Activated T-helper 1 cell treated with anti-CD3 and anti-CD28 coated beads, Interleukin-12 subunit alpha, Interleukin-12 subunit beta, Interleukin-2, Interleukin-4 antibody, amounts not matched to agents 30 ng/mL and 10 ng/mL and 1 ng/mL, durations not matched to agents 14 hours and 24 hours and 36 hours (primary cell): ENCODE measurements at places on chromosomes 7 and 10.

DNA sequence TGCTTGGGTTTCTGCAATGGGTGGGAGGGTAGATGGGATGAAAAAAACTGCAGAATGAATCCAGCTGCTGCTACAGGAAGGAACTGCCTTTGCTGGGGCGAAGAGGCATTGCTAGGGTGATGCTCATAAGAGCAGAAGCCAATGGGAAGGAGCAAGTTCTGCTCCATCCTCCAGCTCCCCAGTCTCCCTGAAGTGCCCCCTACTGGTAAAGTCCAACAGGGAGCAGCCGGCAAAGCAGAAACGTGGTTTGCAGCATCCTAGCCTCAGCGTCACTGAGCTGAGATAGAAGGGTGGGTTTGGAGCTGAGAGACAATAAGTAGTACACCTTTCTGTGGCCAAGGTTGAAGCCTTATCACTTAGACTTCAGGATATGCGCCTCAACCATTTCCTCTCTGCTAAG lies 220.5 kb downstream of the CCSER2 start:
- H3K27me3 ChIP-seq, result peaks cover 17% of the 10 kb centered on the region
- H3K27ac ChIP-seq, result no peak overlapping the region
- no peak for DNase-seq
- no peaks in the 10 kb centered on the region for H3K4me1 ChIP-seq
- no peak overlapping the region for H3K4me3 ChIP-seq

DNA sequence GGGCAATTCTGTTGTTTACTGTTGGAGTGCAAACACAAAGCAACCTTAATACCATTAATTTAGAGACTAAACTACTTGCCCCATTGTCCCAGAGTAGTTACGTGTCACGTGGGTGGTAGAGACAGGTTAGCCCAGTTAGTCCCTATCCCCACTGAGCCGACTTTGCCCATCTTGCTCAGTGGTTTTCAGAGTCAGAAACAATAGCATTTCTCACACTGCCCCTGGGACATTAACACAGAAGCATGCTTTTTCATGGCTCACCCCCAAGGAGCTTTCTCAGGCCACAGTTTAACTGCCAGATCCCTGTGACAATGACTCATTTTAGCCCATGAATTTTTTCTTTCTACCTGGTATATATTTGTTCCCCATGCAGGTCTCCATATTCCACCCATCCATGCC lies 271.0 kb downstream of the POU6F2 start:
- no peaks in the 10 kb centered on the region for H3K4me1 ChIP-seq
- no peak for DNase-seq
- H3K36me3 ChIP-seq, result no peaks in the 10 kb centered on the region
- no peak overlapping the region for H3K4me3 ChIP-seq

DNA sequence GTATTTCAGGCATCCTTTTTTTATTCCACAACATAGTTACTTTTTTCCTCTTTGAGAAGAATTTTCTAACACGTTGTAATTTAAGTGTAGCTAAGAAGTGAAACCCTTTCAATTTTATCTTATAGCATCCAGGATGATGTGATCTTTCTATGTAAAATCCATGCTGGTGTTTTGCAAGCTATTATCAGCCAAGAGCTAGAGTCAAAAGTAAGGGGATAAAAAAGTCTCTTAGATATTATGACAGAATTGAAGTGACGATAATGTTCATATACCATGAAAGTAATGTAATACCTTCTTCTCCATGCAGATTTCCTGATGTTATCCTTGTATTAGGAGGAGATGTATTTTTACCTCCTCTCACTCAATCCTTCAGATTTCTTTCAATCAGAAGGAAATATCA lies 64.2 kb upstream of the MBL2 start:
- DNase-seq, result no peak
- H3K4me1 ChIP-seq, result no peaks in the 10 kb centered on the region
- no peaks in the 10 kb centered on the region for H3K27me3 ChIP-seq
- no peaks in the 10 kb centered on the region for H3K36me3 ChIP-seq
- no peak overlapping the region for H3K4me3 ChIP-seq

GRCh38 chr10:63537536-63537935 lies 16.3 kb downstream of the REEP3 start:
- peaks cover 5% of the 10 kb centered on the region for H3K36me3 ChIP-seq
- no peak overlapping the region for H3K4me3 ChIP-seq
- no peak for DNase-seq
- no peaks in the 10 kb centered on the region for H3K27me3 ChIP-seq
- H3K27ac ChIP-seq, result no peak overlapping the region

DNA sequence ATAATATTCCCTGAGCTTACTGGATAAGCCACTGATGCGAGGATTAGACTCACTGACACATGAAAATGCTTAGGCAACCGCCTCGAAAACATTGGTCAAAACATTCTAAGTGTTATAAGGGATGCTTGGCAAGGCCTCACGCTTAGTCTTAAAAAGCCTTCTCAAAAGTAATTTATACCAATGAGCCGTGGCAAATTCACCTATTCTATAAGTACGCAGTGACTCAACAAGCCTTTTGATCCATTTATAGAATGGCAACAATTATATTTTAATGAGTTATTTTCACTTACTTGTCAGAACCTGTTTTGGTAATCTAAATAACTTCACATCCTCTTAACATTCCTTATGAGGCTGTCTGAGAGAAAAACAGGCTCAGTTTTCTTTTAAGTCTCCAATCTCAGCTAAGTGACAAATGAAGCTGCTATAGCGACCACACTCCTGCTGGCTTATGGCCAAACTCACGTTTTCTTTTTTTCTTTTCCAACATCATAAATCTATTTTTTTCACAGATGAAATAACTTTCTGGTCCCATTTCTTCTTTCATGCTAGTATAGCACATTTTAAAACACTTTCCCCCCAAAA lies 121.2 kb upstream of the AFAP1L2 start:
- peaks cover 8% of the 10 kb centered on the region for H3K36me3 ChIP-seq
- peak overlapping the region; percentile 87 for H3K4me3 ChIP-seq
- H3K27ac ChIP-seq, result peak overlapping the region; percentile 92
- no peak for DNase-seq
- peaks cover 70% of the 10 kb centered on the region for H3K4me1 ChIP-seq

DNA sequence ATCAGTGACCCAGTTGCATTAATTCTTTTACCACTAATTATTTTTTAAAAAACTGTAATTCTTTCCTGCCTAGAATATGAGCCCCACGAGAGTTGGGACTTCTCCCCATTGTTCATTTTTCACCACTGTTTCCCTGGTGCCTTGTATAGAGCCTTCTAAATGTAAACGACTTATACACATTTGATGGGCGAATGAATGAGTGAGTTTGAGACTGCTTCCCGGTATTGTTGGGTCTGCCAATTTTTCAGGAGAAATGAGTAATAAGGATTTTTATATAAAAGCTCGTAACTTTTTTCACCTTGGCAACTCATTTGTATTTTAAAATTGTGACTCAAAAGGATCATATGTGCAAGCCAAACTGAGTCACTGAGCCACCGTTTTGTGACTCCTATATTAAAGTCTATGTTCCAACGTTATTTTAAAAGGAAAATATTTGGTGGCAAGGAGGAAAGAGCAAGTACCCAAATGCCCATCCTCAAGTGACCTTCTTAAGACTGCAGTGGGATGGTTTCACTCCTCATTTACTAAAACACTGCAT lies 621.3 kb downstream of the KCNMA1 start:
- no peak overlapping the region for H3K4me3 ChIP-seq
- H3K27me3 ChIP-seq, result no peaks in the 10 kb centered on the region
- H3K27ac ChIP-seq, result no peak overlapping the region
- no peak for DNase-seq
- H3K4me1 ChIP-seq, result no peaks in the 10 kb centered on the region
- no peaks in the 10 kb centered on the region for H3K36me3 ChIP-seq

GRCh38 chr7:2717293-2718261 lies 29.6 kb downstream of the AMZ1 start:
- H3K4me1 ChIP-seq, result peaks cover 74% of the 10 kb centered on the region
- peak overlapping the region; percentile 84 for H3K27ac ChIP-seq
- no peak for DNase-seq
- H3K27me3 ChIP-seq, result peaks cover 12% of the 10 kb centered on the region

DNA sequence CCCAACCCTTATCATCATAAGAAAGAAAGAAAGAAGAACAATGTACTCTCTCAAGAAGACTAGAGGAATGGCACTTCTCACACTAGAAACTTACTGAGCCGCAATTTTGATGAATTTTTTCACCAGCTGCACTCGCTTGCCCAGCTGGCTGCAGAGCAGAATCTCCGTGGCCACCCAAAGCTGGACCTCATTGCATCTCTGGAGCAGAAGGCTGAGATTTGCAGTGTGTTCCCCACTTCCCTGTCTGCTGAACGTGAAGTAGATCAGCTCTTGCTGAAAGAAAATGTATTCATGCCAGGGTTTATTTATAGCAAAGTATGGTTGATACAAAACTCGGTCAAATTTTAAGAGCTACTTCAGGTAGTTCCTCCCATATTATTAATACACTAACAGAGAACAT lies 199.3 kb upstream of the CDCA7L start:
- no peak overlapping the region for H3K27ac ChIP-seq
- H3K4me1 ChIP-seq, result peaks cover 5% of the 10 kb centered on the region
- no peaks in the 10 kb centered on the region for H3K36me3 ChIP-seq
- no peak overlapping the region for H3K4me3 ChIP-seq

DNA sequence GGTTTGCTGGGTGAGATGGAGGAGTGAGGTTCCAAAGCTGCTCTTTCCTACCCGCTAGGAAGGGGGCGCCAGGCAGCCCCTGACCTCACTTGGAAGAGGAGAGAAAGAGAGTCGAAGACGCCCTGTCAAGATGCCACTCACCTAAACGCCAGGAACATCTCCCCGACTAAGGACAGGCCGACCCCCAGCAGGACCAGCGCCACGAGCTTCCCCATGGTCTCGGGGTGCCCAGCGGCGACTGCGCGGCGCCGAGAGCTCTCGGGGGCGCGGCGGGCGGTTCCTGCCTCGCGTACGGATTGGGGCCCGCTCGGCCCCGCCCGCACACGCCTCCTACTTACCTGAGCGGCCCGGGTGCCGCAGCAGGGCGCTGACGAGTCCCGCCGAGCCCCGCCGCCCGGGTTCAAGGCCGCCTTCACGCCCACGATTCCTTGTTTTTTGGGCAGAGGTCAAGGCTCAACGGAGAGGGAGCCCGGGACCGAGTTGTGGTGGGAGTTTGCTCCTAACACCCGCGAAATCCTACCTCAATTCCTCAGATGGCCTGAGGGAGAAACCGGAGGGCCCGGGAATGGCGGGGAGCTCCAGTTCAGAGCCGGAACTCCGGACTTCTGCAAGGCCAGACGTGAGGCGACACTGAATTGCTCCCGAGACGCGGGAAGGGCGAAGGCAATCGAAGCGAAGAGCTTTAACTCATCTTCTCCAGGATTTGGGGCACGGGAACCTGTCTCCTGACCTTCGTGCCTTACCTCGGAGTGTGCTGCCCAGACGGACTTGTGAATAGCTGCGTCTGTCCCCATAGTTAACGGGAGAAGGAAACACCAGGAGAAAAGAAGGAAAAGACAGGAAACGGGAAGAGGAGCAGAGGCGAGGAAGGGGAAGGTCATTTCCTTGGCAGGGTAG lies at the start of gene PON3:
TSS of gene PON3 (minus strand) at position 240 of the 897 bp plus-strand sequence. CDS start at position 215, 25 bp downstream.
- DNase-seq, result no peak
- H3K4me1 ChIP-seq, result peaks cover 4% of the 10 kb centered on the region
- H3K27me3 ChIP-seq, result peaks cover 28% of the 10 kb centered on the region
- peak within 1 kb of the TSS; percentile 57 for H3K4me3 ChIP-seq
- H3K36me3 ChIP-seq, result peaks cover 2% of the 10 kb centered on the region

GRCh38 chr10:118586911-118587310 lies 8.5 kb downstream of the PRLHR start:
- peaks cover 2% of the 10 kb centered on the region for H3K27me3 ChIP-seq
- H3K36me3 ChIP-seq, result no peaks in the 10 kb centered on the region
- no peaks in the 10 kb centered on the region for H3K4me1 ChIP-seq
- H3K27ac ChIP-seq, result no peak overlapping the region
- H3K4me3 ChIP-seq, result no peak overlapping the region

GRCh38 chr10:37495415-37495814 lies 362.0 kb downstream of the ZNF248 start:
- no peak for DNase-seq
- H3K4me1 ChIP-seq, result no peaks in the 10 kb centered on the region
- H3K27ac ChIP-seq, result no peak overlapping the region
- H3K4me3 ChIP-seq, result no peak overlapping the region
- H3K27me3 ChIP-seq, result no peaks in the 10 kb centered on the region
- H3K36me3 ChIP-seq, result no peaks in the 10 kb centered on the region

DNA sequence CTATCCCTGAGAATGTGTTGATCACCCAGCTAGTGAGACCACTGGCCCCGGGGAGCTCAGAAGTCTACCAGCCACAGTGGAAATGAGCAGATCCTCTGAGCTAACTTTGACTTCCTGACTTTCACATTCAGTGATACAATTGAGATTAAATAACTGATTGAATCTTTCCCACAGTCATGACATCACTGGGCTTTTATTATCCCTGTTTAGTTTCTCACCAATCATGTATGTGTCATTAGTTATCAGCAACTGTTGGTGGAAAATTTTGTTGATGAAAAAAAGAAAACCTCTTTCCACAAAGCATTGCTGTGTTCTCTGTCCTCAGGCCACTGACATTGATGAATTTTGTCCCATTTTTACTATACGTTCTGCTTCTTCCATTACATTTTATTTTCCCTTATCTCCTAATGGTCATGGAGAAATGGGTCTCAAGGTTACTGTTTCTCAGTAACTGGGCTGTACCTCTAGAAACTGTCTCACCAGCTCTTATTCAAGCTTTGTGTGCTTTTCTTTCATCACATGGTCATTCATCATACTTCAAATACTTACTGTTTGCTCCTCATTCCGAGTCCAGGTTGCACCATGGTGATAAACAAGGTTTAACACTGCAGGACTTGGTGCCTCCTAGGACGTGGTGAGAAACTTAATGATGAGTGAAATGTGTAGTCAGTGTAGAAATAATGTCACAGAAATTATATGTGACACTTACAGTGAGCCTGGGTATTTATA lies 304.7 kb downstream of the CDK14 start:
- no peak overlapping the region for H3K27ac ChIP-seq
- no peaks in the 10 kb centered on the region for H3K27me3 ChIP-seq
- DNase-seq, result no peak
- H3K4me3 ChIP-seq, result no peak overlapping the region

DNA sequence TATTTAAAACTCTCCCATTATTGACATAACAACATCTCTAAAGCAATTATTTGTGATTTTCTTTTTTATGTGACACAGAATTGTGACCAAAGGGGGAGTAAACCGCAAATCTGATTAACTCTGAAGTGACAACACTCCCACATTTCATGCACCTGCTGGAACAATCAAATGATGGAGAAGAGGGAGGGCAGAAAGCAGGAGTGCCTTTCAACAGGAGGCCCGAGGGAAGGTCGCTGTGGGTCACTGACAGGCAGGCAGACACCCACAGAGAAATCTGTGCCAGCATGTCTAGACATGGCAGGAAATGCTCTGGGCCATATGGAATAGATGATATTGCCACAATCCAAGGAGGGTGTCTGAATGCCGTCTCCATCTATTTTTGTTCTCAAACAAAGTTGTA lies 247.3 kb downstream of the DOCK4 start:
- H3K27me3 ChIP-seq, result no peaks in the 10 kb centered on the region
- no peak overlapping the region for H3K27ac ChIP-seq
- no peaks in the 10 kb centered on the region for H3K4me1 ChIP-seq
- no peaks in the 10 kb centered on the region for H3K36me3 ChIP-seq
- DNase-seq, result no peak
